RWPE2 (cell line): ENCODE measurements at places on chromosomes 5 and 9.
A peak's percentile ranks its signal among the peaks of the same experiment; 100 is the strongest.

- DNase-seq, result no peak
Observed at GRCh38 chr5:59249160-59249559, 644.4 kb downstream of the PDE4D start.

- DNase-seq, result no peak
Observed at GRCh38 chr5:123559434-123559775, 47.4 kb downstream of the CSNK1G3 start.

- DNase-seq, result no peak
Observed at GRCh38 chr9:137017791-137018497, 10.1 kb downstream of the ABCA2 start.

DNA sequence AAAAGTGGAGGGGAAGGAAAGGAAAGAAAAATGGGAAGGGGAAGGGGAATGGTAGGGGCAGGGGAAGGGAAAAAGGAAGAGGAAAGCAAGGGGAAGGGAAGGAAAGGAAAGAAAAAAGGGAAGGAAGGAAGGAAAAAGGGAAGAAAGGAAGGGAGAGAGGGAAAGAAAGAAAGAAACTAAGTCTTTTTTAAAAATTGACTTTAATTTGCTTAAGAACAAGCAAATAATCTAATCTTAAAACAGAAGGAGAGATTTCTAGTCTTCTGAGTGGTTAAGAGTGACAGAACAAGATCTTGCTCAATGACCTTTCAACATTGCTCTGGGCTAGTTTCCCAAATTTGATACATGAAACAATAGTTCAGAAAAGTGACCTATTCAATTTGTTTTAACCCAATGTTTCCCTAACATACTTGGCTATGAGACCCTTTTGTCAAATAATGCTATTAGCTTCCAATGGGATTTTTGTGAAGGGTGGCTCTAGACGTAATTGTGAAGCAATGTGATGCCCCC lies 33.4 kb upstream of the GLIS3 start:
- no peak for DNase-seq

DNA sequence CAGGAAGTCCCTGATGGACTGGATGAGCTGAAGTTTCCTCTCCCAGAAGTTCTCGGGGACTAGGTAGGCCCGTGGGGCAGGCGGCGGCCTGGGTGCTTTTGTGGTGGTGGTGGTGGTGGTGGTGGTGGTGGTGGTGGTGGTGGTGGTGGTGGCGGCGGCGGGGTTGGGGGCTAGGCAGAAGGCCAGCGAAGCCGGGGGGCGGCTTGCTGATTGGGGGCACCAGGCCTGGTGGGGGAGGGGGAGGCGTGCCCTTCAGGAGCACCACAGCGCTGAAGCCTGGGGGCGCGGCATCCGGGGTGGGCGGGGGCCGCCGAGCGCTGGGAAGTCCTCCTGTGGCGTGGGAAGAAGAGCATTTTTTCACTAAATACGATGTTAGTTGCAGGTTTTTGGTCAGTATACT lies 26.9 kb downstream of the SPATA31C1 start:
- DNase-seq, result no peak

GRCh38 chr5:16076657-16077056 lies 102.9 kb downstream of the MARCHF11 start:
- no peak for DNase-seq

DNA sequence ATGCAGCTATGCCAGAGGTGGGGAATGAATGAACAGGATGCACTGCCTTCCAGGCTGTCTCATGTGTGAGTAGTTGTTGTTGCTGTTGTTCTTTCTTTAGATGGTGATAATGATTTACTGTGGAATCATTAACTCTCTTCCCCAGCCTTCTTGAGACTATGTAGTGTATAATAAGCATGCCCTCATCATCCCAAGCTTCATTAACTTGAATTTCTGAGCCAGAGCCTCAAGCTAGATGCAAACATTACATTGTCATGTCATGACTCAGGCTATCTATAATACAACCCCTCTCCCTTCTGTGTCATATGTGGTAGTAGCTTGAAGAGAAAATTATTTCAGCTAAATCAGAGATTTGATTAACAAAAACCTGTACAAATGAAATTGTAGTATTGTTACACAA lies 10.0 kb upstream of the ADAMTSL1 start:
- DNase-seq, result no peak

- no peak for DNase-seq
Observed at GRCh38 chr9:22893196-22893843, 446.7 kb downstream of the DMRTA1 start.

GRCh38 chr5:172412724-172413286 lies 41.5 kb downstream of the SH3PXD2B start:
- no peak for DNase-seq

- no peak for DNase-seq
Observed at GRCh38 chr9:78630966-78631365, 334.0 kb downstream of the PSAT1 start.

- no peak for DNase-seq
Observed at GRCh38 chr5:154842689-154843530, 7.5 kb downstream of the FAXDC2 start.

- peak; percentile 65 for DNase-seq
Observed at GRCh38 chr9:134961331-134962064, 43.8 kb upstream of the FCN1 start.

DNA sequence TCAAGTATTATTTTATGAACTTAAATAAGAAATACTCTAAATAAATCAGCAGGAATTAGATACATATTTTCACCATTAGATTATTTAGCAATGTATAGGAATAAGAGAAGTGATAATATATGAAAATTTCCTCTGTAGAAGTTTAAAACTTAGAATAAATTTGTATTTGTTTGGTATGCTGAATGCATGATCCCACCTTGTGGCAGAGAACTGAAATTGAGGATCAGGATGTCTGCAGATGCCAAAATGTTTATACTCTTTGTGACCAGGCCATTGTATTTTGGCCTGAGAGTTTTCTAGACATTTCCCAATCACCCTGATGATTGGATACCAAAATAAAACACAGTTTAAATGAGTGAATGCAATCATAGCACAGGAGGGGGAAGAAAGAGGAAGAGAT lies 6.3 kb downstream of the TYRP1 start:
- no peak for DNase-seq

DNA sequence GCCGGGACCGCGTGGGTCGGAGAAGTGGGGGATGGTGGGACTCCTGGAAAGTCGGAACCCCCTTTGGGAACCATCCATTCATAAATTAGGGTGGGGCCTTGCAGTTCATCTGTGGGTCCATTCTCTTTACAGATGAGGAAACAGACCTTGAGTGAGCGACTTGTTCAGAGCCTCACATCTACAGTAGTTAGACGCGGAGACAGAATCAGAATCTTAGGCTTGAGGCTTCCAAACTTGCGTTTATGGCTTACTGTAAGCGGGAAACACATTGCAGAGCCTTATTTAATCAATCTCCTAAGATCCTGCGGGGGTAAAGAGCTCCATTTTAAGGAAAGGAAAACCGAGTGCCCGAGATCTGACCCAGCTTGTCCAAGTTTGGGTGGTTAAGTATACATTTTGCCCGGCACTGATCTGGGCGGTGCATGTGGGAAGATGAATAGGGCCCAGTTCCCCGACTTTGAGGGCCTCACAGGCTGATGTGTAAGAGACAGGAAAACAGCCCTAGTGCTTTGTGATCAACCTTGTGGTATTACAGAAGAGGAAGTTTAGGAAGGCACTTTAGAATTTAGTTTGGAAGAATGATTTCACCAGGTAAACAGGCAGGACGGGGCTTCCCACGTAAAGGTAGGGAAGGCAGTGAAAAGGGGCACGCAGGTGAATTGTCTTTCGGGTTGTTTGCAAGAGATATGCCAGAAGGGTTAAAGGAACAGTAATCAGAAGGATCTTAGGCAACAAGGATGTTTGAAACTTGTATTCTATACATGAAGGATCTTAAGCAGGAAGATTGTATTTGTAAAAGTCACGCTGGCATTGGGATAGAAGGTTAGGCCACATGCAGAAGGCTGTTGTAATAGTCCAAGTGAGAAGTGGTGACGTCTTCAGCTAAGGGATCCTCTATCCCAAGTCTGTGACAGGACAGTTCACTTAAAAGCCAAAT lies 744 bp downstream of the TARS1 start:
- no peak for DNase-seq

GRCh38 chr9:70081120-70081495 lies 37.5 kb downstream of the MAMDC2 start:
- no peak for DNase-seq

GRCh38 chr5:66306844-66307315 lies 162.8 kb downstream of the SREK1 start:
- no peak for DNase-seq

DNA sequence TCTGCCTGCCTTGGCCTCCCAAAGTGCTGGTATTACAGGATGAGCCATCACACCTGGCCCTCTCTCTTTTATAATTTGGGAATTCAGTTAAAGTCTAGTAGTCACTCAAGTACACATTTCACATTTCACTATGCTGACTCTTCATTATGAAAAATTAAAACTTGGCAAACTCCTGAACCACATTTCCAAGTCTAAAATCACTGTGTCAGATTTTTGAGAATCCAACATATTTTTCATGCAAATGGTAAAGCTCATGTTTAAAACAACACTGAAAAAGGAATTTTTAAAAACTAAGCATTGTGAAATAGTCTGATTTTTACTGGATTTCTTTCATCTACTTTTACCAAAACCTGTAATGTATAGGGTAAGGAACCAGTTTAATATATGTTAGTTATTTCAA lies 92.3 kb downstream of the SVEP1 start:
- no peak for DNase-seq

DNA sequence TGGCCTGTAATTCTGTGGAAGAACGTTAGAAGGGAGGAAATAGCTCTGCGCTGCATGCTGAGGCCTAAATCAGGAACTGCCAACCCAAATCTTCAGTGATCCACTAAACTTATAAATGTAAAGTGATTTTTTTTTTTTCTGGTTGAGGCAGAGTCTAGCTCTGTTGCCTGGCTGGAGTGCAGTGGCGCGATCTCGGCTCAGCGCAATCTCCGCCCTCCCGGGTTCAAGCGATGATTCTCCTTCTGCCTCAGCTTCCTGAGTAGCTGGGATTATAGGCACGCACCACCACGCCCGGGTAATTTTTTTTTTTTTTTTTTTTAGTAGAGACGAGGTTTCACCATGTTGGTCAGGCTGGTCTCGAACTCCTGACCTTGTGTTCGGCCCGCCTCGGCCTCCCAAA lies 717.4 kb upstream of the FAM174A start:
- DNase-seq, result no peak

GRCh38 chr5:180391276-180391675 lies 38.1 kb upstream of the GFPT2 start:
- DNase-seq, result peak; percentile 55

DNA sequence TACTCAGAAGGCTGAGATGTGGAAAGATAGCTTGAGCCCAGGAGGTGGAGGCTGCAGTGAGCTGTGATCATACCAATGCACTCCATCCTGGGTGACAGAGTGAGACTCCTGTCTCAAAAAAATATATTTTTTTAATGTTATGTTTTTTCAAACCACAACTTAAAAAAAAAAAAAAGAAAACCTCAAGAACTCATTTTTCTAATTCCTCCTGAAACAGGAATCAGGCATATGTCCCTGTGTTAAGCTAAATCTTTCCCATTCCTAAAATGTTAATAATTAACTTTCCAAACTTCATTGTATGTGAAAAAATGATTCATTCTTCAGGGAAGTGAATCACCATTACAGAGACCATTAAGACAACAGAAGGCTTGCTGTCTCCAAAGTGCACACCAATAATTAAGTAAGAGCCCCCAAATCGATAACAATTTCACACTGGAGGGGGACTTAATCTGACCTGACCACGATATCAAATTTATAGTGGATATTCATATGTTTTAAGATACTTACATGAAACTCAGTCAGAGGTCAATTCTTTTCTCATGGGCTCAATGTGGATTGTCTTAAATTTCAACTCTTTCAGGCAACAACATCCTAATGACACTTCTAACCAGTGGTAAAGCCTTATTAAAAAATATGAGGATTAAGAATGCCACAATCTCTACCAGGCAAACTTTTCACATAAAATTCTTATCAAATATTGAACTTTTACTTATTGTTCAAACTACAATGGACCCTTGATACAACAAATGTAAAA lies 5.2 kb downstream of the CEMIP2 start:
- DNase-seq, result no peak

DNA sequence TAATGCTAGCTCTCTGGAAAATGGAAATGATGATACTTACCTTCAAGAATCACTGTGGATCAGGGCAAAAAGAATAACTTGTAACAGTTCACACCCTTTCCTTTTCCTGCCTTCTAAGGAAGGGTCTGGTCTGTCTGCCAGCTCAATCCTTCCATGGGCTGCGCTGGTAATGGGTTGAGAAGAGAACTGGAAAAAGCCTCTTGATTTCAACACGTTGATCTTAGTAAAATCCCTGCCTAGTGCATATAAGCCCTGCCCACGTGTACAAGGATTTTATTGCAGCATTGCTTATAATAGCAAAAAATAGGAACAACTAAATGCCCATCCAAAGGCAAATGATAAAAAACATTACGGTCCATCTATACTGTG lies 20.5 kb downstream of the C1QTNF2 start:
- DNase-seq, result no peak

DNA sequence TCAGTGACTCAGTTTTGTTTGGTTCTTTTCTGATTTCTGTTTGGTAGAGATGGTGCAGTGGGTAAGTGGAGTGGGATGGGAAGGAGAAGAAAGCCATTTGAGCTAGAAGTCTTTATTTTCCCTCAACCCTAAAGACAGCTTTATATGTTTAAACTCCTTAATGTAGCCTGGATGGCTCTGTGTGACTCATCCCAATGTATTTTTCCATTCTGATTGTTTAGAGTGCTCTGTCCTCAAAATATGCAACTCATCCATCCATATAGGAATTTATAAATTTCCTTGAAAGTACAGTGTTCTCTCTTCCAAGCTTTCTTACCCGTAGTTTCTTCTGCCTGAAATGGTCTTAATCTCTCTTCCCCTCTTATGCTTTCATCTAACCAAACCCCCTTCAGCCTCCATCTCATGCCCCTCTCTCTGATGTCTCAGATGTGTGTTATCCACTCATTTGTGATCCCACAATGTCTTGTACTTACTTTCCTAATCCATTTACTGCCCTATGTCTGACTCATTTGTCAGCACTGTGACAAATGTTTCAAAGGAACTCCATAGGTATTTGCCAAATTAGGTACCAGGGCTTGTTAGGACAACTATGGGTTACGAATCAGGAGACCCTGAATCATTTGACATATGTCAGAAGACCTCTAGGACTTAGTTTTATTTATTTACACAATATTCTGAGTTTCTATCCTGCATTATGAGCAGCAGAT lies 217.5 kb upstream of the SGCD start:
- DNase-seq, result no peak
